ENCODE measurements at places on chromosomes 13 and 19.

DNA sequence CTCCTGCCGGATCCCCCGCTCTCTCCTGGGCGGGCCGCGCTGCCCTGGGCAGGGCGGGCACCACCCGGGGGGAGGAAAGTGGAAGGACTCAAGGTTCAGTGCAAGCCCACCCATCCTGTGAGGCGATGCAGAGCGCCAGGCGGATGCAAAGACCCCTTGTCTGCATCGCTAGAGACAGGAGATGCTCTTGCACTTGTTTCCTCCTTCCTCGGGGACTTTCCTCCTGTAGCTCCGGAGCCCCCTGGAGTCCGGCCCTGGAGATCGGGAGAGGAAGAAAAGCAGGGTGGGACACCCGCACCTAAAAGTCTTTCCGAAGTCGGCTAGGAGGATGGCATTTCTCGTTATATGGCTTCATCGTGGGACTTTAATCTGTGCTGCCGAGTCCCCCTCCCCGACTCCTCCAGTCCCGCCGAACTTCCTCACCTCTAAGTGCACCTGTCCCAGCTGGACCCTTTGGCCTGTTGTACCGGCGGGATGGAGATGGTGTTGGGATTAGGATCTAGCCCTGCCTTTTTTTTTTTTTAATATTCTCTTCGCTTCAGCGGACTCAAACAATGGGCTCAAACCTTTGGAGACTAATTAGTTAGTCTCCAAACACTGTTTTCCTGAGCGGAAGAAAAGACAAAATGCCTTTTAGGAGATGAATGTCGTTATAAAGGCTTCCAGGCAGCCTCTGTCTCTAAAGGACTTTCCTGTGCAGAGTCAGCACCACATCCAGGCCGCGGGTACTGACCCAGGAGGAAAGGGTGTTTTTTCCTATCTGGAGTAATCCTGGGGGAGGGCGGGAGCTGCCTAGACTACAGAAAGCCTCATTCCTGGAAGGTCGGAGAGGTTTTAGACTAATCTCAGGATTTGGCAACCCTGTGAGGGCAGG lies 725 bp downstream of the FAM124A start:
- DNase-seq, result no peak

- DNase-seq, result no peak
Measured at GRCh38 chr19:41437944-41438574, 1.7 kb downstream of the DMAC2 start.

DNA sequence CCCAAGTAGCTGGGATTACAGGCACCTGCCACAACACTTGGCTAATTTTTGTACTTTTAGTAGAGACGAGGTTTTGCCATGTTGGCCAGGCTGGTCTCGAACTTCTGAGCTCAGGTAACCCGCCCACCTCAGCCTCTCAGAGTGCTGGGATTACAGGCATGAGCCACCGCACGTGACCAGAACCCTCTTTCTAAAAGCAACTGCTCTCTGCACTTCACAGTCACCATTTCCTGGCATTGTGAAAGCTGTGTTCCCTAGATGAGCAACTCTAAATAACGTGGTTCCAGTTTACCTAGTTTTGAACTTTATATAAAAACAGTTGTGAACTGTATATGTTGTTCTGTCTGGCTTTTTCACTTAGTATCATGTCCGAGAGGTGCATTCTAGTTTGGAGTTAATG lies 152.9 kb downstream of the SIPA1L3 start:
- no peak for DNase-seq

DNA sequence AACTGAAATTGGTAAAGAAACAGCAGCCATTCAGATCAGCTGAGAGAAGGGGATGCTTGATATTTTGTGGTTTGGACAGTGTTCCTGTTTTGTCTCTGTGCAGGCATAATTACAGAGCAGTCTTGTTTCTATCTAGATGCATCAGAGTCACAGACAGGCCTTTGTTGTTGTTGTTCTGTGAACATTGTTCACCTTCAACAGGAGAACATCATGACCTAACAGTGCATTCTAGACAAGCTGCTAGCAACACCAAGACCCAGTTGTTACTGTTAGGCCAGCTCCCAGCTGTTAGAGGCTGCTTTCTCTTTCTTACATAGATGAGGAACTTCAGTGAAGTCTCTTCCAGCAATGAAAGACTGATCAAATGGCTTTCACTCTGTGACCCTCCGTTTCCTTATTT lies 8.5 kb upstream of the LSR start:
- no peak for DNase-seq

DNA sequence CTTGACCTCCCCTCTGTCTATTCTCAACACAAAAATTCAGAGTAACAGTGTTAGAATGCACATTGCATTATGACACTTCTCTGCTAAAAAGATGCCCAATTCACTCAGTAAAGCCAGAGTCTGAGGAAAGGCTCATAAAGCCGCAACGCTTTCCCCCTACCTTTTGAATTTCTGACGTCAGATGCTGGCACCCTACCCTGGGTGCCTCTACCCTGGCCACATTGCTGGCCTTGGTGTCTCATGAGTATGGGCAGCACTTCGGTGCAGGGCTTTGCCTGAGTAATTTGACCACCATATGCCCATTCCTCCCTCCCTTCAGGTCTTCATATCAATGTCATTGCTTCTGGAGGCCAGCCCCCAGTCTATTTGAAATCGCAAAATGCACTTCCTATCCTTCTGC lies 229.3 kb downstream of the MYO16 start:
- DNase-seq, result no peak

DNA sequence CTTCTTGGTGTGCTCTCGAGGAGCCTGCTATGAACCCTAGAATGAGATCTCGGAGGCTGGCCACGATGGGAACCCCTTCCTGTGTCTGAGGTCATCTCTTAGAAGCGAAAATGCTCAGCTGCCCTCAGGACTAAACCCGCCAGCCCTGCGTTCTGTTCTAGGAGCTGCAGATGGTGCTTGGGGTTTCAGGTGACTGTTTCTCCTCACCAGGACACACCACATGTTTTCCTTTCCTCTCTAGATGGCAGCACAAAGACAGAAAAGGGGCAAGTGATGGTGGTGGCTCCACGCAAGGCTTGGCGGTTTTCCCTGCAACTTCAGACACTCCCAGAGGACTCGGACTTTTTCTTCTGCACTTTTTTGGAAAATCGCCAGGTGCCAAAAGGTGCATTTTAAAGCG lies 60.1 kb downstream of the RNASEH2B start:
- no peak for DNase-seq

DNA sequence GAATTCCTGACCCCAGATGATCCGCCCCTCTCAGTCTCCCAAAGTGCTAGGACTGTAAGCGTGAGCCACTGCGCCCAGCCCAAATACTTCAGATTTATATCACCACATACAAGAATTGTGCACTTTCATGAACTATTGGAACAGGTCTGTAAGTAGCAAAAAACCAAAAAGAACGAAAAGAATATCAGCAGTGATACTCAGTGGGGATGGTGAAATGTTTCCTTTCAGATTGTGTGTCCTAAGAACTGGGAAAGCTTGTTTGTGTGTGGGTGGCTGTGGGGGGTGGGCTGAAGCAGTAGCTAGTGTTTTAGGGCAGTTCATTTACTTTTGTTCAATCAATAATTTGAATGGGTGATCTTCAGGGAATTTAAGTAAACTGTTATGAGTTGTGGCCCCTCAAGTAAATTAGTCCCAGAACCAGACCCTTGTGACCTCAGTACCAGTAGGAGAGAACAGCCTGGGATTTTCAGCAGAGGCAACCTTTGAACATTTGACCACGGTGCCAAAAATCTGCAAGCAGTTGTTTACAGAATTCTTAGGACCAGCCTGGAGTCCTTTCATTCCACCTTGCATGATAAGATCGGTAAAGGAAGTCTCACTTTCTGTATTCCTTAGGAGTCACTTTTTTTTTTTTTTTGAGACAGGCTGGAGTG lies 106.6 kb downstream of the LRCH1 start:
- no peak for DNase-seq

GRCh38 chr13:111184458-111185401 lies 69.6 kb downstream of the ARHGEF7 start:
- no peak for DNase-seq

DNA sequence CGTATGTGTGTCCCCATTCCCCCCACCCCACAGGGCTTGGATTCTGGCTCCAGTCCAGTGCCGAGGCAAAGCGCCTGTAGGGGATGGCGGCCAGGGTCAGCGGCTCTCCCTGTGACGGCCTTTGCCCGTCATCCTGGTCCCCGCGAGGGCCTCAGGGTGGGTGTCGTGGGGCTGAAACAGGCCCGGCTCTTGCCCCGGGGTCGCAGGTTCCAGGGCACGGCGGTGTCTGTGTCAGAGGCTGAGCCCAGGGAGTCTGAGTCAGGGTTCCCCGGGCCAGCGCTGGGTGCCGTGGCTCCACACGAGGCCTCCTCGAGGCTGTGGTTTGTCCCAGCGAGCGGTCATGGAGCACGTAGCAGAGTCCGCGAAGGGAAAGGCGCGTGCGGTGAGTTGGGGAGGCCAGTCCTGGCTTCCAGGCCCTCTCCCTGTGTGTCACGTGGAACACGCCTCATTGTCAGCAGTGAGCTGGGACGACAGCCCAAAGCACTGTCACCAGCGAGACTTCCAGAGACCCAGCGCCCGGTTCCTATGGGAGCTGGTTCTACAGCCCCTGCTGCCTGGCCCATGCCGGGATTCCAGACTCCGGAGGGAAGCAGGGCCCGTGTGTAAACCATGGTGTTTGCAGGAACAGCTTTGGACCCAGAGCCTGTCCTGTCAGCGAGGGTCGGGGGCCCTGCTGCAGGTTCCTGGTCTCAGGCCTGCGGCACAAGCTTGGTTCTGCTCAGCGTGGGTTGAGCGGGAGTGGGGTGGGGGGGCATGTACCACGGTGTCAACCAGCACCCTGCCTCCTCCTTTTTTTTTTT lies 13.4 kb downstream of the NCLN start:
- DNase-seq, result no peak

- no peak for DNase-seq
Measured at GRCh38 chr13:21071924-21072323, 10.5 kb upstream of the LATS2 start.

GRCh38 chr13:50334944-50335343 lies 319.7 kb downstream of the KCNRG start:
- no peak for DNase-seq

DNA sequence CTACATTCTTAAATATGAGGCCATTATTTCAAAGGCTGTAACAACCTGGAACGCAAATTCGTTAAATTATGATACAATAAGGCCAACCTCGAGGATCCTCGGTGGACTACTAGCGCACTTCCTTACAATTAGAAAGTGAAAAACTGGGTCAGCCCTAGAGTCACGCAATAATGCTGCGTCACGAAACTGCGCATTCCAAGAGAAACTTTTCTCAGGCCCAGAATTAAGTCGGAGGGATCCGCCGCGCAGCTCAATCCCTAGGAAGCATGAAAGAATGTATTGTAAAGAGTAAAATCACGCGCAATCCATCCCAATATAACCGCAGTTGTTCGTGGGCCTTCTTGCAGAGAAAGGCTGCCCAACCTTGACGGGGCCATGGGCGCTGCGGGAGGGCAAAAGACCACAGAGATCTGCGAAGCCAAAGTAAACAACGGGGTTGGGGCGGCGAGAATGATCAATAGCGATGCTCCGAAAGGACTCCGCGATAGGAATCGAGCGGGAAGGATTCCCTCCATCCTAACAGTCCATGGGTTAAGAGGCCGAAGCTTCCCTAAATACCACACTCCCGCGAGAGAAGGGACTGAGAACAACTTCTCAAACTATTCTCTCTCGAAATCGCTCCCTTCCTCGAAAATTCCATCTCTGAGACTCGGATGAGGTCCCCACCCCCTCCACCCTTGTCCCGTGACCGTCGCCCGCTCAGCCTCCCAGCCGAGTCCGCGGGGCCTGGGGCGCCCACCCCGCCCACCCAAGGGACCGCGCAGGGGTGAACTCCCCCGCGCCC lies 564 bp downstream of the SPART start:
- peak; percentile 70 for DNase-seq

GRCh38 chr13:84050536-84050935 lies 168.3 kb upstream of the SLITRK1 start:
- peak; percentile 26 for DNase-seq

- DNase-seq, result no peak
Measured at GRCh38 chr19:1237754-1238368, at the start of gene CBARP. Gene CBARP, minus strand, starts transcription at chr19:1238005. Its CDS starts 1,905 bp downstream, at chr19:1236100.

DNA sequence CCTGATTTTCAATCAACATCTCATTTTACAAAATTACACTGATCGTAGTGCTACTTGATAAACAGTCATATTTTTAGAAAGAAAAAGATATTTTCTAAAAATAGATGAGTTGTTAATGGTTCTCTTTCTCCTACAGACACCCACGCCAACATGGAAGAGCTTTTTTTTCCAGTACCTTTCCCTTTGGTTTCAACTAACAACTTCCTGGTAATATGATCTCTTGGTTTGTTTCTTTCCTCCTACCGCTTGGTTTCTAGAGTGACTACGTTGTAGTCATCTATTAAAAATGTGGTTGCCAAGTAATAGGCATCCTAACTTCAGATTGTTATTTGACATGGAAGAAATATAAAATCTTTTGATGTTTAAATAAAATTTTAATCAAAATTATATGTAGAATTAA lies 189.0 kb downstream of the LACC1 start:
- no peak for DNase-seq

GRCh38 chr19:41849067-41849466 lies 4.2 kb downstream of the DMRTC2 start:
- DNase-seq, result no peak

DNA sequence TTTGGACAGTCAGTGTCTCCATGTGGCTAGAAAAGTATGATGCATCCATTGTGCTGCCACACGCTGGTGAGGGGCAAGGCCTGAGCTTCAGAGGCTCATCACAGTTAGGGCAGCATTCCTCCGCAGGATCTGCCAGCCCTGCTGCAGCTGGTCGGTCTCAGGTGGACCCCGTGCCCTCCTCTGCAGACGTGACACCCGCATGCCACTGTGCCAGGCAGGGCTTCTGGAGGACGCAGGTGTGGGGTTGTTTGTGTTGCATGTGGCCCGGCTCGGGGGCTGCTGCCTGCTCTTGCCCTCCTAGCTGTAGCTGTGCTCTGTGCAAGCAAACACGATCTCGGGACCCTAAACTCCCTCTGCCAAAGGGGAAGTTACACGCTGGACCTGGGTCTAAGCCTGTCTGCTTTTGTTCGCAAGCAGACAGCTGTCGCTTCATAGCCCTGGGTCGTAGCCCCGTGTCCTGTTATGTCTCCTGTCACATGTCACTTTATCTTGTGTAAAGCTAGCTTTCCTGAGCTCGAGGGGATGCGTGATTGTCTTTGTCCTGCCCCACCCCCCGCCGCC lies 45.3 kb downstream of the SLC7A9 start:
- no peak for DNase-seq

DNA sequence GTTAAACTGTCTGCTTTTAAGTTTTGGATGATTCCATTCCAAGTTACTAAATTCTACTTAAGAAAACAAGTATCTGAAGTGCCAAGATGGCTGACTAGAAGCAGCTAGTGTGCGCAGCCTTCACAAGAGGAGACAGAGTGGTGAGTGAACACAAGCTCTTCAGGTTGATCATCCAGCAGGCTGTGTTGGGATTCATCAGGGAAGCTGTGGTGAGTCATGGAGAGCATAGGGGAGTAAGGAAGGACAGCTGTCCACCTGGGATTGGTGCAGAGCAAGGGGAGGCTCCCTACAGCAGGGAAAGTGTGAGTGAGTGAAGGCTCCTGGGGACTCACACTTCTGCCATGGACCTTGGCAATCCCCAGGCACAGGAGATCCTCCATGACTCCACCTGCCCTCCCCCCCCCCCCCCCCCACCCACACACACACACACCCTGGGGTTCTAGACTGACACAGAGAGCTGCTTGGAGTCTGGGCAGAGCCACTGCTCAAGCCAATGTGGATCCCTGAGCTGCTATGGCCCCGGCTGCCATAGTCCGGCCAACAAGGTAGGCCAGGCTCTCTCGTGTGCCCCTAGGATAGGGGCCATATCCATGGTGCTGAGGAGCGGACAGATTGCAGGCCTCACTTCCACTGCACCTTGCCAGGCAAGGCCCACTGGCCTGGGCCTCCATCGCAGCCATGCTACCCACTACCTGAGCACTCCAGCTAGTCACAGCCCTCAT lies 23.5 kb downstream of the SLC25A15 start:
- DNase-seq, result no peak

Measured in fibroblast of skin of left quadriceps (primary cell).